NCI-H1105 treated with DMSO at 0.1 percent for 48 hours (cell line): ENCODE measurements at places on chromosomes 6 and 20.

- no peak for DNase-seq
Observed at GRCh38 chr6:160048471-160048870, 73.1 kb upstream of the SLC22A1 start.

DNA sequence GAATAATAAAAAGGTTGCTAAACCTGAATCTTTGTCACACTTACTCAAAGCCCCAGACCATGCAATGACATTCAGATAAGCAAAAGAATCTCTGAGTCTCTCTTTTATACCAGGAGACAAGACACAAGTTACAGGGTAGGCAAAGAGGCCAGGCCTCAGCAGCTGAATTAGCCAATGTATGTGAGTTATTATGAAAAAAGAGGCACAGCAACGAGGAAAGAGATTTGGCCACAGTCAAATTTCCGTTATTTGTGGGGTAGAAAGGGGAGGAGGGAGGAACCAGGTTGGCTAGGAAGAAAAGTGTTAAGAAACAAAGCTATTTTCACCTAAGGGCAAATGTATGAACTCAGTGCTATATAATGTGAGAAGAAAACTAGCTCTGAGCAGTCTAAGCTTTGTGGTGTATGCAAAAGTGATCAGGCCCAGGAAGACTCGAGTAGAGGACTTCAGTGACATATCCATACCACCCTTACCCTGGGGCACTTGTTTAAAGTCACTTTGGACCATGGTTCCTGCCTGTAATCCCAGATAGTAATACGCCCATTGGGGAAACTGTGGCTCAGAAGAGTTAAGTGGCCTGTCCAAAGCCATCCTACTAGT lies 19.1 kb downstream of the IPCEF1 start:
- DNase-seq, result no peak

DNA sequence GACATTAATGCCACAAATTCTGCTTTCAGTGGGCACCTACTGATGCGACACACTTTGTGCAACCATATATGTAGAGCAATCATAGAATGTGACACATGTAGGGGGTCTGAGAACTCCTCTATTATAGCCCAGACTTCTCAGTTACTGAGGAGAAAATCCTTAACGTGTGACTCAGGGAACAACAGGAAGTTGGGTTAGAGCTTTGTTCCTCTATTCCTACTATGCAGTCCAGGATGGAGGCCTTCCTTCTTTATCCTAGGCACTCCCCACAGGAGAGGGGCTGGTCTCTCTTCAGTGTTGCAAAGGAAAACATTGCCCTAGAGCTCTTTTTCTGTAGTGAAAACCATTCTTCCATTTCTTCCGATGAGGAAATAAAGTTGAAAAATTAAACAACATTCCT lies 39.6 kb upstream of the RCAN2 start:
- no peak for DNase-seq

- no peak for DNase-seq
Observed at GRCh38 chr6:138175596-138175995, 13.9 kb downstream of the ARFGEF3 start.

DNA sequence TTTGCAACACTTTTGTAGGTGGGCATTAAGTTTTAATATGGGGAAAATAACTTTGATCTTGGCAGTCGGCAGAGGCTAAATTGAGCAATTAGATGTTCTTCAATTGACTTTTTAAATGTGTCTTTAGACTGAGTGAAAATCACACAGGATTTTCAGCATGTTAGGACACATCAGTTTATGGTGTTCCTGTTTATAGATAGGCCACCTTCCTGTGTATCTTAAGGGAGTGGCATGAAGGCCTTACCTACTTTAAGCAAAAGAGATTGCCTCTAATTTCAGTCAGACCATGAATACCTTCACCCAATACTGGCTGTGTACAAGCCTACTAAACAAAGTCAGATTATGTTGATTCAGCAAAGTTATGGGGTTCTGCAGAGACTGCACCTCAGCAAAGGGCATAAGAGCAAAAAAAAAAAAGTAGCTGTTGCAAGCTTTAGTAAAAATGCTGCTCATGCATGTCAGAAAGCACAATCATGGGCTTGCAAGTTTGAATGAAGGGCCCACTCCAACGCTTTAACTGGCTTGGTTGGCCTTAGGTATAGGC lies 848.4 kb downstream of the PHF3 start:
- DNase-seq, result no peak

DNA sequence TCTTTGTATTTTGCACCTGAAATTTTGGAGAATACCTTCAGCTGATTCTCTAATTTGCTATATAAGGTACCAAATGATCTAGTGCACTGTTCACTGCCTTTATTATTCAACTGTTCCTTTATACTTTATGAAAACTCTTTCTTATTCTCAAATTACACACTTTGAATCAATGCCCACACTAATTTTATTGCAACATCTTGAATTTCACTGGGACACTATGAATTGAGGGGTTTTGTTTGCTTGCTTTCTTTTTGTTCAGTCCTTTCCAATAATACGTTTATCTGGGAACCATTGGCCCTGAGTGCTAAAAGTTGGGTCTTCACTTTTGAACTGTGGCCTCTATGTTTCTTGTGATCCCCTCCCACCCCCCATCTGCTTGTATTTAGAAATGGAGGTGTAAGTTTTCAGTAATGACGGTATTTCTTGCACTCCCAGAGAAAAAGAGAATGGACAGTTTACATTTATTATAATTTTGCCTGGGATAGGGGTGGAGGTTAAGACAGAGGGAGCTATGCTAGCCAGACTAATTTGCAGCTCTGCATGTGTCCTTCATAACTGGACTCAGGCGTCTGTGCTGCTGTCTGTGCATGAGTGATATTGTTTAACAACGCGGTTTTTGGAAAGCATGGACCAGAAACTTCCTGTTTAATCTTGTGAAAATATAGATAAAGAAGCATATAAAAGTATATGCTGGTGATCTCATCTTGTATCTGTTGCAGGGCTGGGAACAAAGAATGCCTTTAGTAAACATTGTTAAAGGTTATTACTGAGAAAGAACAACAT lies 98.1 kb downstream of the DNAH8 start:
- no peak for DNase-seq

GRCh38 chr6:292506-293192 lies 362 bp downstream of the DUSP22 start:
- no peak for DNase-seq

- no peak for DNase-seq
Observed at GRCh38 chr6:37243131-37243815, 14.3 kb upstream of the TBC1D22B start.

DNA sequence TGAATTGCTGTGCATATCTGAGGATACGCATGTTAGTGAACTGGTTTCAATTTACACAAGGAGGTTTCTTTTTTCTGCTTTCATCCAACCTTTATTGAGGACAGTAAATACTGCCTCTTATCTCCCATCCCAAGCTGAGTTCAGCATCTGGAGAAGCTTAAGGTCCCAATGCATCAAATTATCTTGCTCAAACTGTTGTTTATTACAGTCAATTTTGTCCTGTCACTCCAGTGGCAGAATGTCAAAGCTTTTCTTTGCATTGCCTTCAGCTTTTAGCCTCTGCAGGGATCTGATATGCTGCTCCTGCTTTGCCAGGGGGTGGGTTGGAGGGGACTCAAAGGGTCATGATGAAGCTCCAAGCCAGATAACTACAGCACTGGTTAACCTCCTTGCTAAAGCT lies 435.4 kb upstream of the SOX4 start:
- DNase-seq, result no peak

GRCh38 chr6:72522735-72523141 lies 99.1 kb upstream of the KCNQ5 start:
- peak; percentile 79 for DNase-seq

- DNase-seq, result no peak
Observed at GRCh38 chr6:42923666-42924065, 5.6 kb upstream of the CNPY3 start.
